ENCODE measurements at places on chromosomes 3 and 15. TPM values are rescaled to one million over a fixed set of nuclear protein-coding genes. Genes with fewer than 3 reads are reported as not detected.

Gene RPP25
- total RNA-seq, result 13.9 TPM

Gene ROPN1B
- total RNA-seq, result not detected

Gene CSPG4
- total RNA-seq, result not detected

Gene LINGO1
- total RNA-seq, result not detected

Gene ROBO2
- total RNA-seq, result not detected

All from activated CD4-positive, alpha-beta T cell treated with anti-CD3 and anti-CD28 coated beads, Interleukin-2, amount 10 ng/mL, durations not matched to agents 24 days and 14 days (primary cell).